ENCODE measurements at places on chromosomes 3 and 15.
A peak's percentile ranks its signal among the peaks of the same experiment; 100 is the strongest.

GRCh38 chr3:14422016-14422963 is 19.9 kb downstream of the SLC6A6 start:
- no peak for DNase-seq

GRCh38 chr3:127206154-127206553 is 13.2 kb downstream of the PRR23E start:
- DNase-seq: peak; percentile 23

- DNase-seq: no peak
Observed at GRCh38 chr3:143172062-143172794, 52.7 kb downstream of the CHST2 start.

DNA sequence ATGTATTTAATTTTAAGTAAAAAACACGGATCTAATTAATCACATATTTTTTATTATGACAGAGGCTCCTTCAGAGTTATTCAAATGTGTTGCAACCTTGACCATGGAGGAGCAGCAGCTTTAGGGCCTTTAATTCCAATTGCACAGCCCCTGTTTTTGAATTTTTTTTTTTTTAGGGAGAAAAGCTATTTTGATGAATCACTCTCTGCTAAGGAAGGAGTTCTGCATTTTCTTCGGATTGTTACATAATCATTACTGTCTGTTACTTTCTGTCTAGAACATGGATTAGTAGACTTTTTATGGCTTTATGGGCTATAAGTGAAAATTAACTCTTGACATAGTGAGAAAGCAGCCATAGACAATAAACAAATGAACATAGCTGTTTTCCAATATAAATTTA is 90.8 kb downstream of the MCTP2 start:
- peak; percentile 54 for DNase-seq

- DNase-seq: no peak
Observed at GRCh38 chr3:114878114-114878839, 268.8 kb downstream of the ZBTB20 start.

GRCh38 chr3:98232489-98232888 is 31.6 kb upstream of the OR5H6 start:
- no peak for DNase-seq
